ENCODE measurements at places on chromosomes 1 and 21. TPM values are rescaled to one million over a fixed set of nuclear protein-coding genes. Genes with fewer than 3 reads are reported as not detected.

The LCE2C gene
- not detected for total RNA-seq

- H3K4me3 ChIP-seq = no peak overlapping the region
- H3K4me1 ChIP-seq = no peaks in the 10 kb centered on the region
- H3K27me3 ChIP-seq = no peaks in the 10 kb centered on the region
- H3K36me3 ChIP-seq = no peaks in the 10 kb centered on the region
- H3K27ac ChIP-seq = no peak overlapping the region
Observed at GRCh38 chr1:67304023-67304422, 3.6 kb upstream of the IL12RB2 start.

GRCh38 chr1:110057963-110058518 lies 12.4 kb downstream of the ALX3 start:
- no peak overlapping the region for H3K4me3 ChIP-seq
- DNase-seq = no peak
- H3K36me3 ChIP-seq = peaks cover 45% of the 10 kb centered on the region
- H3K27ac ChIP-seq = peak overlapping the region; percentile 17
- H3K27me3 ChIP-seq = no peaks in the 10 kb centered on the region

The LRRC8B gene
- 15.0 TPM for total RNA-seq

The ACTL8 gene
- total RNA-seq = 0.55 TPM

The PADI4 gene
- 7.7 TPM for total RNA-seq

The LRRC38 gene
- not detected for total RNA-seq

Data from PC-9 (cell line).